Glomerular endothelial cell (primary cell): ENCODE measurements at places on chromosomes 12 and 14. TPM values are rescaled to one million over a fixed set of nuclear protein-coding genes. Genes with fewer than 3 reads are reported as not detected.

Gene FOXM1
- total RNA-seq, result 7.3 and 17.6 TPM in 2 replicates

DNA sequence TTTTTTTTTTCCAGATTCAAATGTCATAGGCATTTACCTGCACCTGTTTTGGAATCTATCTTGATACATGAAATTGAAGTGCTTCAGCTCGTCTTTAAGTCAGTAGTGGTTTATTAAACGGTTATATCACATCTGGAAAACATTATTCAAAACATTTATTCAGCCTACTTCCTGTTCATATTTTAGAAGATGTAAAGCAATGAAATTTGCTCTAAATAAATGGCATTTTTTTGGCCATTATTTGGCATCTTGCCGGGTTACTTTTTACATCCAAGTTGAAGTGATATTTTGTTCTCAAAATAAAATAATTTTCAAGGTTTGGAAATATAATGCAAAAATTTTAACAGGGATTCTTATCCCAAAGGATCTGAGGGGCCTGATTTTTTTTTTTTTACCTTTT is 103.1 kb downstream of the EML1 start:
- DNase-seq, result no peak

DNA sequence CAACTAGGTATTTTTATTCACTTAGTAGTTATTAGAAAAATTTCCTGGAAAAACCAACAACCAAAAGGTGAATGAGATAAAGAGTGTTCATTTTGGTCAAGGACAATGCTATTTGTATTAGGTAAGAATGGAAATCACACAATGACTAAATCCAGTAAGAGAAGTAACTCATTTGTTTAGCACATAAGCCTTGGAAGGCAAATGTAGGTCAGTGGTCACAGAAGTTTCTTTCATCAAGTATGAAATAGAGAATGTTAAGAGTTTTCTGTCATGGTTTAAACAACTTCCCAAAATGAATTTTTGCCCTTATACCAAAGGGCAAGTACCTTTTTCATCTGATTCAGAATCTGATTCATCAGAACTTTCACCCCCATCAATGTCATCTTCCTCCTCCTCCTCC is 101.7 kb downstream of the KIF21A start:
- DNase-seq, result no peak

- no peak for DNase-seq
Measured at GRCh38 chr12:31362115-31362758, 36.3 kb upstream of the SINHCAF start.

DNA sequence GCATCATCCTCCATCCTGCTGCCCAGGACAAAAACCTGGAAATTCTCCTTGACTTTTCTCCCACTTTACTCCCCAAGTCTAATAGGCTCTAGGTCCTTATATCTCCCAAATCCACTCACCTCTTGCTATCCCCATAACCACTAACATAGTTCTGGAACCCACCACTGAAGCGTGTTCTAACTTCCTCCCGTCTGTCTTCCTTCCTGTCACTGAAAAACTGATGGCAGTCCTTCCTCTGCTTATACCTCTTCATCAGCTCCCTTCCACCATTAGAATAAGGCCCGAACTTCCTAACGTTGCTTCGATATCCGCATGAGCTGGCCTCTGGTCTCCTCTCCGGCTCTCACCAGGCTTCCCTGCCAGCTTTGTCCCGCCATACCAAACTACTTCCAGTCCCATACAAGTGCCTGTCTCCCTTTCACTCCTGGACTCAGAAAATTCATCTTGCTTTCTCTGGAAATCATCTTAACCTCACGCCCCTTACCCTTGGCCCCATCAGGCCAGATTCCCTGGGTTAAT is 63.0 kb upstream of the BCL2L14 start:
- no peak for DNase-seq
